ENCODE measurements at places on chromosomes 1 and 21.

- DNase-seq: peak; percentile 29
Measured at GRCh38 chr21:37006486-37007291, at the start of gene RIPPLY3. RIPPLY3 (plus strand) TSS chr21:37006702; CDS start chr21:37006773, 71 bp downstream.

DNA sequence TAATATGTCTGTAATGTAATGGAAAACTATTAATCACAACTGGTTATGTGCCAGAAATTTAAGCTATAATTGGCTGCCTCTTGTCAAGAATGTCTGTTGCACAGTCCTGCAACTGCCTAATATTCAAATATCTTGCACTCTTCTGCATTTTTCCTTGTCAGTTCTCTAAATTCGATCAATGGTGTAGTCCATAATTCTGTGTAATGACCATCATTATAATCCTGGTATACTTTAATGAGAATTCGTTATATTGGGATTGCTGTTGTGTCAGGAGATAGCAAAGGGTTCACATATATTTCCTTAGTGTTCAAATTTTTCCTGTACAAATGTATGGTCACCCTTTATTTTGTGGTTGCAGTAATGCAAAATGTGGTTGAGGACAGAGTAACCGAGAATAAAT is 4.8 kb downstream of the NTNG1 start:
- DNase-seq: peak; percentile 11

- DNase-seq: no peak
Measured at GRCh38 chr1:45752441-45753052, 2.1 kb upstream of the IPP start.

- no peak for DNase-seq
Measured at GRCh38 chr1:220298470-220299205, 26.4 kb upstream of the RAB3GAP2 start.

GRCh38 chr1:56452027-56453011 is 127.0 kb downstream of the PLPP3 start:
- DNase-seq: no peak

DNA sequence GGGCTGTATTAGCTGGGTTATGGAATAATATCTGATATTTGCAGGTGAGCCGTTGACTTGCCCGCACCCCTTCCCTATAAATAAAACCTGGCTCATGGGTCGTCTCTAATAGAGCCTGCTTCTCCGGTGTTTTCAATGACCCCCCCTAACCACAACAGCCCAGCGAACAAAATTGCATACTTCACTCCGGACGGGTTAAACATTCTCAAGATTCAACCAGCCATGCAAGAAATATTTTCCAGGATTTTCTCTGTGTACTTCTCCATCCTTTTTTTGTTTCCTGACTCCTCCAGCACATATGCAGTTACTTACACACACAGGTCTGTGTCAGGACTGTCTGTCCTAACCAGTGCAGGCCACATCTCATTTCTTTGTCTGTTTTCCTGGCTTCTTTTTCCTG is 267.7 kb downstream of the ZNF648 start:
- DNase-seq: no peak

DNA sequence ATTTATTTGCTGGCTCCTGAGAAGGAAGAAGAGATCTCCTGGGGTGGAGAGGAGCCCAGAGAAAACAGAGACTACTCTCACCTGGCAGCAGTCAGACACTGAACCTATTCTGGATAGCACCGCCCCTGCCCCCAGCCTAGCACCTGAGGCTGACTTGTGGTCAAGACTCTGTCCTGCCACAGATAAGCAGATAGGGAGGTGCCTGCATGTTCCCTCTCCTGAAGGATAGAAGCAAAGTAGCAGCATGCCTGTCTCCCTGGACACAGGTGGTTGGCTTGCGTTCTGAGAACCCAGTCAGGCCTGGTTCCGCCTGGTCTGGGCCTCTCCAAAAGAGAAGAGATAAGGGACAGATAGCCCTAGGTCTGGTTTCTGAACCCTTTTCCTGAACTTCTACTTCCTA is 1.3 kb upstream of the EFNA3 start:
- no peak for DNase-seq

- peak; percentile 21 for DNase-seq
Measured at GRCh38 chr1:18597160-18598042, 33.2 kb upstream of the PAX7 start.

DNA sequence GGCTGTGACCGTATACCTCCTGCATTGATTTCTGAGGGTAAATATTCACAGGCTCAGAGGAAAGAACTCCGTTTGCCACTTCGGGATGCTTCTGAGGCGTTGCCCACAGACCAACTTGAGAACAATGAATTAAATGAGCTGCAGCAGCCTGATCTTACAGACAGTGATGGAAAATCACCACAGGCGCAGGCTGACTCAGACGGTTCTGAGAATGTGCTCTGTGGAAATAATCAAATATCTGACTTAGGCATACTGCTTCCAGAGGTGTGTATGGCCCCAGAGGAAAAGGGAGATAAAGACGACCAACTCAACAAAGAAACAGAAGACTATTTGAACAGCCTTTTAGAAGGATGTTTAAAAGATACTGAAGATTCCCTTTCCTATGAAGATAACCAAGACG is 76.7 kb upstream of the SCCPDH start:
- no peak for DNase-seq

DNA sequence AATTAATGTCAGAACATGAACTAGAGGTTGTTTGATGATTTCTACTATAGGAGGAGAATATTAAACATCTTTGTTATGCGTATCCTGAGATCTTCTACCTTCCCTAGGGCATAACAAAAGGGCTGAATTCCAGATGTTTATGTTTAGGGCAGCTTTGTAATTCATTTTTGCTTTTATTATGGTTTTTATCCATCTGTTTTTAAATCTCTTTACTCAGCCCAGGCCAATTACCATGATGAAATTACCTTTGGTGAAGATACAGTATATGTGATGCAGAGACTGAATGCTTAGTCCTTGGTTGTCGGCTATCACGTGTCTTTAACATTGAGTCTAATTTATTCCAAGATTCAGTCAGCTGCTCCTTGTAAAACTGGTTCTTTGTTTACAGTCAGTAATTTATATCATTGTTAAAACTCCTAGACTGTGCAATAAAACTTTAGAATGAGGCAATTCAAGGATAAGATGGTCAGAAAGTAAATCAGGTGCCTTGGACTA is 176.9 kb downstream of the CTH start:
- DNase-seq: no peak

- DNase-seq: no peak
Measured at GRCh38 chr1:234721476-234722269, 111.7 kb upstream of the IRF2BP2 start.

GRCh38 chr1:157106813-157107189 is 7.2 kb upstream of the ETV3L start:
- DNase-seq: no peak

DNA sequence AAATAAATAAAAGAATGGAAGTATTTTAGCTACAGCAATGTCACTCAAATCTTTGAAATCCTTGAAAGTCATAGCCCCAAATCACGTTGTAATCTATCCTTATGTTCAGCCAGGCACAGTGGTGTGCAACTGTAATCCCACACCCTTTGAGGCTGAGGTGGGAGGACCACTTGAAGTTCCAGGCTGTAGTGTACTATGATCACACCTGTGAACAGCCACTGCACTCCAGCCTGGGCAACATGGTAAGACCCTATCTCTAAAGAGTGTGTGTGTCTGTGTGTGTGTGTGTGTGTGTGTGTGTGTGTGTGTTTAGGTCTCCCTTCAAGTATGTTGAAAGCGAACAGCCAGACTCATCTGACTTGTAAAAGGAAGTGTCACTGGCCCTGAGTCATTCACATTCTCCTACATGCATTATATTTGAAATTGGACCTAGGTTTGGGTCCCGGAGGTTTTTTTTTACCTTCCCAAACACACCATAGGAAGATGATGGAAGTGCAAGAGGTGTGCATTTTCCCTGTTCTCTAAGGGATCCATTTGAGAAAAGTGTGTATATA is 50.1 kb downstream of the ZNF281 start:
- DNase-seq: no peak

DNA sequence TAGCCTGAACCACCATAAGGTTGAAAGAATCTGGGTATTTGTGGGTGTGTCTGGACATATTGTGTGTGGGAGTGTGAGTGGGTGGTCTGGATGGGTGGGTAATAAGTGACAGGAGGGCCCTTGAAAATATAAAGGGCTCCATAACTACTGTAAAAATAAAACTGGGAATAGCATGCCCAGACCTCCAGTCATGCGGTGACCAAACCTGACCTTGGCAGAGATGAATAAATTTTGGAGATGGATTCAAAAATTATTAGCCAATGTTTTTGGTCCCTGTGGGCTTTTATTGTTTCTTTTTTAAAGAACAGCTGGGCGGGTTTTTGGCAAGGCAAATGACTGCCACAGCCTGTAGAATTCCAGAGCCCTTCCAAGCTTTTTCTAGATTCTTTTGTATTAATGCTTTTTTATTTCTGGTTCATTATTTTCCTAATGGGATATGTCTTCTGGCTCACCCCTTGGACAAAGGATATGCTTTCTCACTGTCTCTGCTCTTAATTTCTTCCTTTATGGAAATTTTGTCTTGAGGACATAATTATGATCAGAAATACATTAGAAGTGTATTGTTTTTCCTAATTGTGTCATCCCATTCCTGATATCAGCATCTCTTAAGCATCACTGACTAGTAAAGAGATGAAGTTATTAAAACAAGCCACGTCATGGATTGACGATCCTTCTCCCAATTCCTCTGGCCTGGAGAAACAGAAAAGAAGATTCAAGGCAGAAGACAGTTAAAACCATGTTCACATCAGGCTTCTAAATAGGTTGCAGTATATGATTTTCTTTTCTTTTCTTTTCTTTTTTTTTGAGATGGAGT is 69.5 kb downstream of the NTMT2 start:
- no peak for DNase-seq

- DNase-seq: peak; percentile 62
Measured at GRCh38 chr1:219792337-219793021, 135.9 kb downstream of the SLC30A10 start.

GRCh38 chr21:33380483-33380998 is 22.7 kb upstream of the IFNGR2 start:
- DNase-seq: no peak

DNA sequence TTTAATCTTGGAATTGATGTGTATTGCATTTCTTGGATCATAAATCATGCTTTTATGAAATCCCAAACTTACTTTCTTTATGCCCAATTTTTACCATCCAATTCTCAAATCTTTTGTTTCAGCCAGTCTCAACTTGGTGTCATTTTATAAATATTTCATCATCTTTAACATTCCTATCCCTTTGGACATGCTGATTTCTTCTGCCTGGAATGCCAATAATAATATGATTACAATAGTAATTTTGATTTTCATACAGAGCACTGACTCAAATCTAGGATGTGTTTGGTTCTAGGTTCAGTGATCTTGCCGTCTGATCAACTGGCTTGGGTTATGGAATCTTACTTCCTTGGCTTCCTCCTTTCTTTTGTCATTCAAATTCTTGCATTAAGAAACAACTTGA is 12.8 kb downstream of the RRP15 start:
- DNase-seq: no peak

DNA sequence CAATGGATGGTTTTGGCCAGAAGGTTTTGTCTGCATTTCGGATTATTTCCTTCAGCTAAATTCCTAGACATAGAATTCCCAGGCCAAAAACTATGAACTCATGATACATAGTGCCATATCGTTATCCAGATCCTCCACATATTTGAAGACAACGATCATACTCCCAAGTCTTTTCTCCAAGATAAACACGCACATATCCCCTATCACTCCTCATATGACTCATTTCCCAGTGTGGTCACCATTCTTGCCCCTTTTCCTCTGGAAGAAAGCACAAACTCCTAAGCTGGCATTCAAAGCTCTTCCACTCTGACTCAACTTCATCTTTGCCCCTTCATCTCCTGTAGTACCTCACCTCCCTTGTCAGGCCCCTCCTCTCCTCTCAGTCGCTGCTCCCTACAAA is 277.6 kb downstream of the PLPP3 start:
- DNase-seq: no peak

GRCh38 chr1:153353226-153353947 is 4.3 kb upstream of the S100A9 start:
- DNase-seq: no peak

GRCh38 chr1:154546264-154547063 is 12.0 kb downstream of the UBE2Q1 start:
- peak; percentile 88 for DNase-seq

GRCh38 chr1:25140073-25140797 is 92.1 kb downstream of the SYF2 start:
- no peak for DNase-seq

GRCh38 chr21:14542638-14543037 is 3.5 kb downstream of the SAMSN1 start:
- no peak for DNase-seq

DNA sequence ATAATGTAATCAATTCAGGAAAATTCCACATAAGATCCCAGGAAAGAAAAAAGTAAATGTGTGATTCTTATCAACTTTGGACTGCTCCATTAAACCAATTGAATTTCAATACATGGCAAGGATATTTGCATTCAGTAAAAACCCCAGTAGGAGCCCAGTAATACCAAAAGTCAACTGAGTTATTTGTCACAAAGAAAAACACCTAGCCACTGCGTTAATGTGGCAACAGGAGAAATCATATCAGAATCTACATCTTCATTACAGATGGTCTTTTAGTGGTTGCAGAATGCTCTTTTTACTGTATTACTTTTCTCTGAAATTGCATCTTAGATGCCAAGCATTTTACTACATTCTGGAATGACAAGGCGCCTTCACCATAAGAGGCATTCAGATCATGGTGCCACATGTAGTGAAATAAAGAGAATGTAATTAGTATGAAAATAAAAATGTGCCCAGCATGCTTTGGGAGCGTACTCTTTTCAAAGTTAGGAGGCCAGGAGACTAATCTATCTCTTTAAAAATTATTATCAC is 180.7 kb downstream of the PATJ start:
- DNase-seq: no peak

GRCh38 chr1:198529414-198529813 is 11.1 kb downstream of the ATP6V1G3 start:
- DNase-seq: peak; percentile 81

GRCh38 chr1:171173069-171173468 is 12.0 kb upstream of the FMO2 start:
- no peak for DNase-seq

GRCh38 chr21:43805275-43805800 is 16.0 kb downstream of the RRP1 start:
- no peak for DNase-seq

DNA sequence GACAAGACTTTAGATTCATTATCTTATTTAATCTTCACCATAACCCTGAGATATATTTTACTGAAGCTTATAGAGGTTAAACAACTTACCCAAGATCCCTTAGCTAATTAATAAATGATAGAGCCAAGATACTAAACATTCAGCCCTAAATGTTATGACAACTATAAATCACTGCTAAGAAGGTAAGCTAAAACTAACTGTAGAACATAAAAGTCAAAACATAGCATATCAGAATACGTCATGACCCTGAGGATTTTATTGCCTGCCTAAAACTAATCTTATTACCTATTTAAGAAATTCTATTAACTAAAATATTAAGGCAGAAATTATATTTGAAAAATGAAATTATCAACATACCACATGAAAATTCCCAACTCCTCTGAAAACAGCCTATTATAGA is 22.6 kb downstream of the EVI5 start:
- no peak for DNase-seq

GRCh38 chr1:176897350-176898236 is 266.9 kb downstream of the ASTN1 start:
- DNase-seq: peak; percentile 78

- DNase-seq: no peak
Measured at GRCh38 chr1:104953555-104953954, 1203.9 kb downstream of the AMY1C start.
